ENCODE measurements at places on chromosomes 3 and 15. TPM values are rescaled to one million over a fixed set of nuclear protein-coding genes. Genes with fewer than 3 reads are reported as not detected.

SYNPR gene
- 0.09 TPM for polyA plus RNA-seq

PTX3 gene
- polyA plus RNA-seq: 3.3 TPM

- no peak for DNase-seq
Measured at GRCh38 chr3:183296944-183297343, 43.9 kb downstream of the B3GNT5 start.

CPEB1 gene
- 3.2 TPM for polyA plus RNA-seq

DNA sequence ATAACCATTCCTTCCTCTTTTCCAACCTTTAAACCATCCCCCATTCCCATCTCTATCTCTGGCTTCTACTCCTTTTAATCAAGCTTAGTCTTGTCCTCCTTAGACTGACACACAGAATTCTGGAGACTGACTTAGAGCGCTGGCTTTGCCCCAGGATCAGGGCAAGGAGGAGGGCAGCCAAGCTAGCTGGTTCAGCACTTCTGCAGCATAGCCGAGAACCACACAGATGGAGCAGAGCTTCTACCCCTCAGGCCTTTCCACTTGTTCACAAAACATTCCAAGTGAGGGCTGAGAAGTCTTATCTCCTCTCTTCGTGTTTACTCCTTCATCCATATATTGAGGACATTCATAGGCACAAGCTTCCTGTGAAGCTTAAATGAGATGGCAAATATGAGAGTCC, 246.5 kb upstream of the PEX5L start:
- no peak for DNase-seq

GRCh38 chr15:31049682-31050615, 51.6 kb downstream of the TRPM1 start:
- no peak for DNase-seq

GRCh38 chr15:79943820-79944219, 27.2 kb downstream of the BCL2A1 start:
- DNase-seq: no peak

ANKRD63 gene
- not detected for polyA plus RNA-seq

DNA sequence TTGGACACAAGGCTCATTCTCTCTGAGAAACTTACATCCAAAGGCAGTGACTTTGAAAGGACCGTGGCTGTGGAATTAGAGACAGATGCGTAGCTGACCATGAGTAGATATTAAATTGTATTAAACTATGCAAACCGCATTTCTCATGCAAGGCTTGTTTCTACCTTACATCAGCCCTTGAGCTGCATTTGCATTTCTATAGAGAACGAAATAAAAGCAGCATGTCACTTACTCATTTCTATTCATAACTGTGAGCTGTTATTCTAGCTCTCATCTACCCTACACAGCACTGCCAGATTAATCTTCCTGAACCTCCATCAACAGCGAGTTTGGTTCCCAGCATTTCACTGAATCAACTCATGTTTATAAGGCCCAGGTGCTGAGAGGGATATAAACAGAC, 72.3 kb downstream of the THSD4 start:
- DNase-seq: no peak

MEX3B gene
- 18.5 TPM for polyA plus RNA-seq

KLHL6 gene
- 1.4 TPM for polyA plus RNA-seq

DNA sequence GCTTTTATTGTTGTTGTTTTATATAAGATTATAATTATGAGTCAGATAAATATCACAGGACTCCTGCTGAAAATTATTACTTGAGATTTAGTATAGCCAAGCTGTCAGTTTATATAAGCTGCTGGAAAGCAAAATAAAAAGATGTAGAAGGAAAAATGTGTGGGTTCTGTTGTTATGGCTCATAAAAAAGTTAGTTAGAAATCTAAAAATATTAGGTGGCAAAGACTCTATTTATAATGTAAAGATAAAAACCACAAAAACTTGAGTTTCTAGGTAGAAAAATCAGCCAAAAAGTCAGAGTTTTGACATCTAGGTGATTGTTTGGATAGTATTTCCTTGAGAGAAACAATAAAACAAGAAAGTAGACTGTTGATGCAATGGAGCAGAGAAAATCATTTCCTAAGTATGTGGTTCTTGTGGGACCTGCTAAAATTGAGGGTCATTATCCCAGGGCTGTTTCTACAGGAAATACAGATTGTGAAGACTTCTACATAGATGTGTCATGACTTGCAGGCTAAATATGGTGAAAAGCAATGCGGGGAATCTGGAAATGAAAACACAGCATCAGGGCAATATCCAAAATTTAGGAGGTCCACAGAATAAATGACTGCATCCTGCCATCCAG, 1109.6 kb upstream of the CADM2 start:
- DNase-seq: no peak

GRCh38 chr3:18740631-18741583, 315.8 kb upstream of the SATB1 start:
- no peak for DNase-seq
